Spleen (tissue), 13 donors: ENCODE measurements at places on chromosomes 5 and 9. TPM values are rescaled to one million over a fixed set of nuclear protein-coding genes. Genes with fewer than 3 reads are reported as not detected.

DNA sequence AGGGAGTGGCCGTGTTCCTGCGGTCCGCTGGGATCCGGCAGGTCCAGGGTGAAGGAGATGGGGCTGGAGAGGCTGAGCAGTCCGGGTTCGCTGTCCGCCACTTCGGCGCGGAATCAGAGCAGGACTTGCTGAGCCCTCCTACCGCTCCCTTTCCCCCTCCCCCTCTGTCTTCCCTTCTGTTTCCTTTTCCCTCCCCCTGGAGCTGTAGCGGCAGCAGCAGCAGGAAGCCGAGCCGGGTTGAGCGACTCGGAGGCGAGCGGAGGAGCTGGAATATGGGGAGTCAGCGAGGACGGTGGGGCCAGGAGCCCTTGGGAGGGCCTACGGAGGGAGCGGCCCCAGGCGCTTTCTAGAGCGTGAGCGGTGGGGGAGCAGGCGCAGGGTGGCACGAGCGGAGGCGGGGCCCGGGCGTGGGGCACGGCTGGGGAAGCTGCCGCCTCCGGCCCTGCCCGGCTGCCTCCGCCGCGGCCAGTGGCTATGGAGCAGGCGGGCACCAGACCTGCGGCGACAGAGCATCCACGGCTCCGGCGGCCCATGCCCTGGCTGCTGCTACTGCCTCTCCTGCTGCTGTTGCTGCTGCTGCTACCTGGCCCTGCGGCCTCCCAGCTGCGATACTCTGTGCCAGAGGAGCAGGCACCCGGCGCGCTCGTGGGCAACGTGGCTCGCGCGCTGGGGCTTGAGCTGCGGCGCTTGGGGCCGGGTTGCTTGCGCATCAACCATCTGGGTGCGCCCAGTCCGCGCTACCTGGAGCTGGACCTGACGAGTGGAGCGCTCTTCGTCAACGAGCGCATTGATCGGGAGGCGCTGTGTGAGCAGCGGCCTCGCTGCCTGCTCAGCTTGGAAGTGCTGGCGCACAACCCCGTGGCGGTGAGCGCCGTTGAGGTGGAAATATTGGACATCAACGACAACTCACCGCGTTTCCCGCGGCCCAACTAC lies at the start of gene PCDHAC2:
PCDHAC2 (plus strand) TSS at position 184 of the 933 bp plus-strand sequence; CDS start at position 475, 291 bp downstream.
- no peaks in the 10 kb centered on the region for H3K36me3 ChIP-seq
- H3K4me1 ChIP-seq = no peaks in the 10 kb centered on the region
- peak; percentile 65 for DNase-seq
- peak within 1 kb of the TSS; percentile 47 for H3K4me3 ChIP-seq

DNA sequence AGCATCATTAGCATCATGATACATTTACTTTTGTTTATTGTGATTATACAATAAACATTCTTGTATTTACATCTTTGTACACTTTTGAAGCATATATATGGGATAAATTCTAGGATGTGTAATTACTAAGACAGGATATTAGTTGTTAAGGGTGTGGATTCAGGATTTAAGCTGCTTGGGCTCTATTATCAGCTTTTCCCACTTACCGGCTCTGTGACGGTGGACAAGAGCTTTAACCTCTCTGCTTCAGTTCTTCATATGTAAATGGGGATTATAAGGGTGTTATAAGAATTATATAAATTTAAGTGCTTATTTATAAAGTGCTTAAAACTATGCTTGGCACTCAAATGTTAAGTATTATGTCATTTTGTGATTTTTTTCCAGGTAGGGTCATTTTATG lies 131.1 kb downstream of the FER start:
- no peaks in the 10 kb centered on the region for H3K27me3 ChIP-seq
- no peaks in the 10 kb centered on the region for H3K36me3 ChIP-seq
- no peak for DNase-seq
- H3K4me1 ChIP-seq = no peaks in the 10 kb centered on the region

DNA sequence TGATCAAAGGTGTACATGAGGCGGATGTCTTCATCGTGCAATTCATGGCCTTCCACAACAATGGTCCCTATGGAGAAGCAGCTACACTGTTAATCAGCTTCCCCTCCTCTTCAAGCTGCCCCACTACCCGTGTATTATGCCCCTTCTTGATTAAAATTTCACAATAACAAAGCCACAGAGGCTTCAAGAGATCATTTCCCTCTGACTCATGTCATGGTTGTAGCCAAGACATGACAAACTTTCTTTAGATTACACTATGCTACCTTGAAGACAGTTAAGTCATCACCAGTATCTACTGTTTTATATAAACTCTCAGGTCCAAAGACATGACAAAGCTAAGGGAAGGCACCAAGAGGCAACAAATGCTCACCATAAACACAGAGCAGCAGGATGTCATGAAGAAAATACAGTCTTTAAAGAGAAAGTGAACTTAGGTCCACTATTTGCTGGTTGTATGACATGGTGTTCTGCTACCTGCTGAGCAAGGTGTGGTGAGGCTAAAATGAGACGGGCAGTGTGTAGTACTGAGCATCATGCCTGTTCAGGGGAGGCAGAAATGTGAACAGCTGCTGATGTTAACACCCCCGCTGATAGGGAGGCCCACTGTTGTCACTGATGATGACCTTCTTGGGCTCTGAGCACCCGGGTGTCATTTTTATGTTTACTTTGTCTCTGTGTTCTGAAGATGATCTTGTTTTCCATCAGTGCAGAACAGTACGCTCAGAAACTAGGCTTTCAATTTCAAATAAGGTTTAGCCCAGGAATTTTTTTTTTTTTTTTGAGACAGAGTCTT lies 48.3 kb downstream of the IARS1 start:
- H3K4me1 ChIP-seq = no peaks in the 10 kb centered on the region
- no peak overlapping the region for H3K4me3 ChIP-seq
- H3K36me3 ChIP-seq = peaks cover 14% of the 10 kb centered on the region
- H3K27me3 ChIP-seq = no peaks in the 10 kb centered on the region
- no peak for DNase-seq
- no peak overlapping the region for H3K27ac ChIP-seq

DNA sequence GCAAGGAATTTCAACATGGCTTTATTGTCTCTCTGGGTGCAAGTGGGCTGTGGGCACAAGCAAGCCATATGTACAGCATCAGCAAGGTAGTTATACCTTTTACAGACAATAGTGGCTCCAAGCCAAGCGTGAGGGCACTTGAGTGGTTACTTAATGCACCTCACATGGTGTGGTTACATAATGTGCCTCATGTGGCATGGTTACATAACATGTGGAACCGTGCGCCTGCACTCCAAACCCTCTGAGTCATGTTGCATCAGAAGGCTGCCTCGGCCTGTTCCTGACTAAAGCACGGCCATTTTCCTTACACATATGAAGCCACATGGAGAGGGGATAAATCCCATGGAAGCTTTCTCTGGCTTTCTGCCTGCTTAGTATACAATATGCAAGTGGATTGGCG lies 150.9 kb downstream of the OSTF1 start:
- H3K27me3 ChIP-seq = no peaks in the 10 kb centered on the region
- peaks cover 17% of the 10 kb centered on the region for H3K4me1 ChIP-seq

DNA sequence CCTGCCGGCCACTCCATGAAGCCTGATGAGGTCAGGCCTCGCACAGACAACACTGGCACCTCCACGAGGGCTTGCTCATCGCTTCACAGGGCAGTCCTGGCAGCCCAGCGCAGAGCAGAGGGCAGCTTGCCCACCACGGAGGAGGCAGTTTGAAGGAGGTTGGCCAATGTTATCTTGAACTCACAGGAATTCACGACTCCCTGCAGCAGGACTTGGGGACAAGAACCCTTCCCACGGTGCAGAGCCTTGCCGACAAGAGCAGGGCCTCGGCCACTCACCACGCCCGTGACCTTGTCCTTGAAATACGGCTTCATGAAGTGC lies 5.0 kb downstream of the SNAPC4 start:
- no peak overlapping the region for H3K4me3 ChIP-seq
- no peak overlapping the region for H3K27ac ChIP-seq
- H3K4me1 ChIP-seq = peaks cover 16% of the 10 kb centered on the region
- no peak for DNase-seq
- H3K27me3 ChIP-seq = no peaks in the 10 kb centered on the region

- H3K27ac ChIP-seq = peak overlapping the region; percentile 72
- H3K4me1 ChIP-seq = peaks cover 15% of the 10 kb centered on the region
- peaks cover 34% of the 10 kb centered on the region for H3K36me3 ChIP-seq
- H3K4me3 ChIP-seq = no peak overlapping the region
Measured at GRCh38 chr9:97293207-97293721, 14.2 kb upstream of the CCDC180 start.

DNA sequence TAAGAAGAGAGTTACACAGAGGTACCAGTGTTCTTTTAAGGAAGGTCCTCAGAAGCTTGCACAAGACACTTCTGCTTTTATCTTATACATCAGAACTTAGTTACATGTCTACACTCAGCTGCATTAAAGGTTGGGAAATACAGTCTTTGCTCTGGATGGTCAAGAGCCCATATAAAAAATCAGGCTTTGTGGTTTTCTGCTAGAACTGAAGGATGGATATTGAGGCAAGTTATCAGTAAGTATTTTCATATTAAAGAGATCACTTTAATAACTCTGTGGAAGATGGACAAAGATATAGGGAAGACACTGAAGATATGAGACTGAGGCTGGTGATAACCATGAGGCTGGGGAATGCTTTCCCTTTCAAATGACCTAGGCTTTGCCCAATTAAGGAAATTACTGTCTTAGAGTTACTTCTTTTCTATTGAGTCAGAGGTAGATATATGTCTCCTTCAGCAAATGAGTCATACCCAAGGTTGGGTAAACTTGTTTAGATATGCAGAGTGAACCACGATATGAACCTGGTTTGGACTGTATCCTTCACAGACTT lies 87.0 kb upstream of the TNC start:
- peaks cover 5% of the 10 kb centered on the region for H3K4me1 ChIP-seq
- H3K4me3 ChIP-seq = no peak overlapping the region
- no peak for DNase-seq
- H3K36me3 ChIP-seq = no peaks in the 10 kb centered on the region

GRCh38 chr5:133534566-133534965 lies 77.8 kb downstream of the FSTL4 start:
- no peaks in the 10 kb centered on the region for H3K27me3 ChIP-seq
- H3K27ac ChIP-seq = no peak overlapping the region
- DNase-seq = no peak
- no peak overlapping the region for H3K4me3 ChIP-seq
- no peaks in the 10 kb centered on the region for H3K4me1 ChIP-seq

GRCh38 chr5:17289681-17290539 lies 72.5 kb downstream of the BASP1 start:
- DNase-seq = no peak
- H3K27ac ChIP-seq = no peak overlapping the region
- no peaks in the 10 kb centered on the region for H3K27me3 ChIP-seq
- H3K36me3 ChIP-seq = no peaks in the 10 kb centered on the region

DNA sequence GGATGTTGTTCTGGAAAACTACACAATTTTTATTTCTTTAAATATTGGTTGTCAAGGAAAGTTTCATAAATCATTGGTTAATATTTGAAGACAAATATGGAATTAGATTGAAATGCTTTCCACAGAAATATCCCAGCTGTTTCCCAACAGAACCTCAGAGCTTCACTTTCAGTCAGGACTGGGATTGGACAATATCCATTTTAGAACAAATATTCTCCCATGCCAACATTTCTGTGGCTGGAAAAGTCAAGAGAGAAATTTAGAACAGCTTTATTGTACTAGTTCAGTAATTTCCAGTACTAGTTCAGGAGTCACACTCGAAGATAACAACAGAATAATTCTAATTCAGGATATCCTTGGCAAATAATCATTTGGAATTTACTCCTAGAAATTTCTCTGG lies 116.1 kb upstream of the TUT7 start:
- H3K4me3 ChIP-seq = no peak overlapping the region
- H3K4me1 ChIP-seq = no peaks in the 10 kb centered on the region
- H3K27me3 ChIP-seq = no peaks in the 10 kb centered on the region
- no peak for DNase-seq

DNA sequence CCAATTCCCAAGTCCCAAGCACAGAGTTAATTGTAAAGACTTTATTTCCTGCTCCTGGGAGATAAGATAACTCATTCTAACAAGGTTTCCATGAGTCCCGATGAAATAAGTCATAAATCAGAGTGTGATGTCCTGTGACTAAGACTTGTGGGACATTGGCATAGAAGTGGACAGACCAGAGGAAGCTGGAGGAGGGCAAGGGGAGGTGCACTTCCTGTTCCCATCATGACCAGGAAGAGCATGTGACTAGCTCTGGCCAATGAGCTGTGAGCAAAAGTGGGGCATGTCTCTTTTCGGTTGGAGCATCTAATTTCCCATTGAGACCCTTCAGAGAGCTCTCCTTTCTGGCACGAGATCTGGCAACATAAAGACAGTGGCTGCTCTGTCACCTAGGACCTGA lies 100.4 kb downstream of the ZNF354C start:
- H3K4me1 ChIP-seq = no peaks in the 10 kb centered on the region
- H3K4me3 ChIP-seq = no peak overlapping the region
- no peak overlapping the region for H3K27ac ChIP-seq
- H3K27me3 ChIP-seq = no peaks in the 10 kb centered on the region
- DNase-seq = no peak
- no peaks in the 10 kb centered on the region for H3K36me3 ChIP-seq

DNA sequence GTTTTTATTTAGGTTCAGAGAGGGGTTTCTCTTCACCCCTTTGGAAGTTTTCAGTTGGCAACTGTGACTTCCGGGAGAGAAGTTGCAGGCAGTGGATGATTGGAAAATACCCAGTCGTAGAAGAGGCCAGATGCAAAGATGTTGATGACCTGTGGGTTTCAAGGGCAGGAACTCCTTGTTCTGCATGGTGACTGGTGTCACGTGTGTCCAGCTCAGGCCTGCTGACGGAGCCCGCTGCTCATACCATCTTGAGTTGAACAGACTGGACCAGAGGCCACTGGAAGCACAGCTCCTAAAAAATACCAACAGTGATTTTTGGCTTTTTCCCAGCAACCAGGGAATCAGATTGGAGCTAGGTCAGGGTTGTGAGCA lies 243.9 kb upstream of the KLF4 start:
- H3K27ac ChIP-seq = peak overlapping the region; percentile 83
- H3K4me1 ChIP-seq = peaks cover 14% of the 10 kb centered on the region
- no peaks in the 10 kb centered on the region for H3K36me3 ChIP-seq
- no peaks in the 10 kb centered on the region for H3K27me3 ChIP-seq

DNA sequence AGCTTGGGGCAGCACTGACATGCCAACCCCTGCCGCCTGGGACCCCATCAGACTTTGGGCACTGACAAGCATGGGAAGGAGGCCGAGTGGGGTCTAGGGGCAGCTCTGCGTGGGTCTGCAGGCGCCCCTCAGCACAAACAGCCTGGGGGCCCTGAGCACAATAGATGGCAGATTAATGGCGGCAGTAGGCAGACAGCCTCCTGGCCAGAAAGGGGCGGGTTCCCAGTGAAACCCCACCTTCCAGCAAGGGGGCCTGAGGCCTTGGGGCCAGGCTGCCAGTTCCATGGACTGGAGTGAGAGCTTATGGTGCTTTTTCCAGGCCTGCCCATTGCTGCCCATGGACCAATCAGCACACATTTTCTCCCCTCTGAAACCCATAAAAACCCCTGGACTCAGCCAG lies 2031.2 kb downstream of the EFNA5 start:
- H3K4me3 ChIP-seq = no peak overlapping the region
- DNase-seq = no peak
- no peaks in the 10 kb centered on the region for H3K4me1 ChIP-seq
- no peak overlapping the region for H3K27ac ChIP-seq
- H3K36me3 ChIP-seq = no peaks in the 10 kb centered on the region
- H3K27me3 ChIP-seq = no peaks in the 10 kb centered on the region

The MARVELD2 gene
- 1.9 TPM for total RNA-seq

The ANXA6 gene
- total RNA-seq = 142 TPM

The TEX48 gene
- not detected for total RNA-seq

The EIF4E1B gene
- not detected for total RNA-seq

The SUSD1 gene
- total RNA-seq = 23.2 TPM

The DMRT2 gene
- total RNA-seq = not detected
